Right lobe of liver (tissue), 6 donors: ENCODE measurements at places on chromosomes 1 and 21. TPM values are rescaled to one million over a fixed set of nuclear protein-coding genes. Genes with fewer than 3 reads are reported as not detected.

Gene NHLH1
- total RNA-seq: not detected

DNA sequence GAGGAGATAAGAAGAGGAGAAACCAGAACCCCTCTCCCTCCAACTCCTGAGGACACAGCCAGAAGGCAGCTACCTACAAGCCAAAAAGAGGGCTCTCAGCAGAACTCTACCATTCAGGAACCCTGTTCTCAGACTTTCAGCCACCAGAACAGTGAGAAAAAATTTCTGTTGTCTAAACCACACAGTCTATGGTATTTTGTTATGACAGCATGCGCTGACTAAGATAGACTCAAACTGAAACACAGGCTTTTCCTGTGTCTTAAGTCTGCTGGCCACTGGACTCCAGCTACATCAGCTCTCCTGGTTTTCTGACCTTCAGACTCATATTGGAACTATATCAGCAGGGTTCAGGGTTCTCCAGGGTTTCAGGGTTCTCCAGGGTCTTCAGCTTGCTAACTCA lies 126.5 kb upstream of the TNFSF4 start:
- H3K27me3 ChIP-seq: no peaks in the 10 kb centered on the region
- no peaks in the 10 kb centered on the region for H3K4me1 ChIP-seq
- no peak overlapping the region for H3K27ac ChIP-seq
- H3K4me3 ChIP-seq: no peak overlapping the region

DNA sequence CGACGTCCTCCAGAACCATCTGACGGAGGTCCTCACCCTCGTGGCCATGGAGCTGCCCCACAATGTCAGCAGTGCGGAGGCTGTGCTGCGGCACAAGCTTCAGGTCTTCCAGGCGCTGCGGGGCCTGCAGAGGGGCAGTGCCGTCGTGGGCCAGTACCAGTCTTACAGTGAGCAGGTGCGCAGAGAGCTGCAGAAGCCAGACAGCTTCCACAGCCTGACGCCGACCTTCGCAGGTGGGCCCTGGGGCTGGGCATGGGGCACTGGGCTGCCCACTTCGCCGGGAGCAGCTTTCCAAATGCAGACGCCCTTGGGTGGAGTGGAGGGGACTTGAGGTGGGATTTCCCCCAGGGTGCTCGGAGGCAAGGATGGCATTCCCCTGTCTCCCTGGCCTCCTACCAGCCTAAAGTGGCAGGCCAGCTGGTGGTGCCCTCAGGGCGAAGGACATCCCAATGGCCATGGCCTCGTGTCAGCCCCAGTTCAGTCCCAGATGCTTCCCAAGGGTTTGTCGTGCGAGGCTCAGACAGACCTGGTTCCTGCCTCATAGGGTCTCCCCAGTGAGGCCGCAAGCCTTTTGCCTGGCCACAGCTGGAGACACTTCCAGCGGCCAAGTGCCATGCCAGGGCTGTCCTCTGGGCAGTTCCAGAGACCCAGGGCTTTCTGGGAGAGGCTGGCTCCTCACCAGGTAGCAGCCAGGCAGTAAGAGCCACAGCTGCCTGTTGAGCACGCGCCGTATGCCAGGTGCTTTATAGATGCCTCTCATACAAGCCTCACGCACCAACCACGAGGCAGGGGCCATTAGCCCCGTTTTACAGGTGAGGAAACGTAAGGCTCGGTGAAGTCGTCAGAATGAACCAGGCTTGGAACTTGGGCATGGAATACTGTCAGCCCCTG lies 27.8 kb downstream of the H6PD start:
- DNase-seq: no peak
- peaks cover 15% of the 10 kb centered on the region for H3K36me3 ChIP-seq
- no peaks in the 10 kb centered on the region for H3K4me1 ChIP-seq
- H3K4me3 ChIP-seq: no peak overlapping the region
- H3K27ac ChIP-seq: no peak overlapping the region

DNA sequence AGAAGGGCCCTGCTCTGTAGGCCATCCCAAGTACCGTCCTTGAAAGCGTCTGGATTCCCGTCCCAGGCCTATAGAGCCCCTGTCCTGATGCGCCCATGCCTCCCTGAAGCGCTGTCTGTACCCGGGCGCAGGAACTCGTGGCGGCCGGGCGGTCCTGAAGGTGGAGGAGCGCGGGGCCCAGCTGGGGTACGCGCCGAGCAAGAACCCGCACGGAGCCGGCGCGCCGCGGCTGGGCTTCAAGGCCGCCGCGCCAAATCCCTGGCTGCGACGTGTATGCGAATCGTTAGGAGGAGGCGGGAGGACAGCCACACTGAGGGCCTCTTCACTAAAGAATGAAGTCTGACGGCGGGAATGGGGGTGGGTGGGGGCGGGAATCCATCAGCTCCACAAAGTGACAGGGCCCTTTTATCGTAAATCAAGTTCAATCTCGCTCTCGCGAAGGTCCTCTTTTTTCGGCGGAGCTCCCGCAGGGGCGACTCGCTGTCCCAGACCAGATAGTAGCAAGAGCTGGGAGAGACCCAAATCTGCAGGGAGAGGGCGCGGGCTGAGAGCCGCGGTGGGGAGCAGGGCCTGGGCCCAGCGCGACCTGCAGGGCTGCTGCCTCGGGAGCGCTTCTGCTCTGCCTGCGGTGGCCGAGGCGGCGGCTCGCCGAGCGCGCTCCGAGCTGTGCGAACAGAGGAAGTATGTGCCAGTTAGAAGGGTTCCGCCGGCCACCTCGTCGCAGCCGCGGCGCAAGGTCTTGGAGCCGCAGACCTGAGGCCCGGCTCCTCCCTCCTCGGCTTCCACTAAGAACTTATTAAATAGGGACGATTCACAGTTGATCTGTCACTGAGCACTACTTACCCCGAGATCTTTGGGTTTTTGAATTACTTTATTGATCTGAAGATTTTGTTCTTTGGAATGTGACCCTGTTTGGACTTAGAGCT lies 10.4 kb downstream of the BARHL2 start:
- no peaks in the 10 kb centered on the region for H3K4me1 ChIP-seq
- no peaks in the 10 kb centered on the region for H3K36me3 ChIP-seq

Gene SHISA4
- 2.5 TPM for total RNA-seq

Gene TTC22
- total RNA-seq: 6.1 TPM

DNA sequence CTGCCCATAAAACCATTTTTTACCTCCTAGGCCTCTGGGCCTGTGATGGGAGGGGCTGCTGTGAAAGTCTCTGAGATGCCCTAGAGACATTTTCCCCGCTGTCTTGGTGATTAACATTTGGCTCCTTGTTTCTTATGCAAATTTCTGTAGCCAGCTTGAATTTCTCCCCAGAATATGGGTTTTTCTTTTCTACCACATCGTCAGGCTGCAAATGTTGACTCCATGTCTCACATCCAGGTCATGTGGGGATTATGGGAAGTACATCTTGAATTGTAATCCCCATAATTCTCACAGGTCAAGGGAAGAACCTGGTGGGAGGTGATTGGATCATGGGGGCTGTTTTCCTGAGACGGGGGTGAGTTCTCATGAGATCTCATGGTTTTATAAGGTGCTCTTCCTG lies 603.2 kb downstream of the SMYD3 start:
- no peak overlapping the region for H3K27ac ChIP-seq
- no peak overlapping the region for H3K4me3 ChIP-seq
- no peak for DNase-seq
- H3K4me1 ChIP-seq: no peaks in the 10 kb centered on the region
- no peaks in the 10 kb centered on the region for H3K27me3 ChIP-seq

- H3K27ac ChIP-seq: no peak overlapping the region
- H3K4me1 ChIP-seq: no peaks in the 10 kb centered on the region
- no peaks in the 10 kb centered on the region for H3K36me3 ChIP-seq
- H3K4me3 ChIP-seq: no peak overlapping the region
- no peaks in the 10 kb centered on the region for H3K27me3 ChIP-seq
These were observed 1647.9 kb downstream of the PLA2G4A start for GRCh38 chr1:188476606-188477005.

DNA sequence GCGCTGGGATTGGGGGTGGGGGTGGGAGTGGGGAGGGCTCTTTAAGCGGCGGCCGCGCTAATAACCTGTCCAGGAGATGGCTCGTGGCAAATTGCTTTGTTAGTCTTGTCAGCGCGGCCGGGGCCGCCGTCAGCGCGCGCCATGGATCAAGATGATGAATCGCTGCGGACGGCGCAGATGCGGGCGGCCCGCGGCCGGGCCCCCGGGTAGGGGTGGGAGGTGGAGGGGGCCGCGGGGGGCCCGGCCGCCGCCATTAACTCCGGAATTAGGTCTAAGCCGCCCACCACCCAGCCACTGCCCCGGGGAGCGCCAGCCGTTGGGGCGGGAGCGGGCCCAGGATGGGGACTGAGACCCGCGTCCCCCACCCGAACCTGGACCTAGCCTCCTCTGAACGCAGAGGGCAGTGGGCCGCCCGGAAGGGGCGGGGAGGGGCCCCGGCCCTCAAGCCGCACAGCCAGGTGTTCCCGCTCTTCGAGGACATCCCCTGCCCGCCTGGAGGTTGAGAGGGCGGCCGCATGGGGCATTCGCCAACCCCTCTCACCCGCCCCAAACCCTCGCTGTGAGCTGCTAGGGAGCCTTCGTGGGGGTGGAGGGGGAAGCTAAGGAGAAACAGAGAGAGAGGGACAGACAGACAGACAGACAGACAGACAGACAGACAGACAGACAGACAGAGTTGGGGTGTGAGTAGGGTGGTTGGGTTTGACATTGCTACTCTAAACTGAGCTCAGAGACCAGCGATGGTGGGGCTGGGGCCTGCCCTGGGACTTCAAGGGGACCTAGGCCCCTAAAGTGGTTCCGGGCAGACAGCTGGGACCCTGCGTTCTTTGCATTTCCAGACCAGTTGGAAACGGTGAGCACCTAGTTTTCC lies 3.8 kb upstream of the DMBX1 start:
- H3K4me3 ChIP-seq: no peak overlapping the region
- no peak overlapping the region for H3K27ac ChIP-seq
- peaks cover 10% of the 10 kb centered on the region for H3K4me1 ChIP-seq
- no peaks in the 10 kb centered on the region for H3K36me3 ChIP-seq
